ENCODE measurements at places on chromosomes 3 and 15.

- no peak for DNase-seq
Measured at GRCh38 chr3:195185583-195185982, 85.4 kb downstream of the XXYLT1 start.

- peak; percentile 16 for DNase-seq
Measured at GRCh38 chr3:124351430-124352148, 359.7 kb upstream of the ROPN1 start.

DNA sequence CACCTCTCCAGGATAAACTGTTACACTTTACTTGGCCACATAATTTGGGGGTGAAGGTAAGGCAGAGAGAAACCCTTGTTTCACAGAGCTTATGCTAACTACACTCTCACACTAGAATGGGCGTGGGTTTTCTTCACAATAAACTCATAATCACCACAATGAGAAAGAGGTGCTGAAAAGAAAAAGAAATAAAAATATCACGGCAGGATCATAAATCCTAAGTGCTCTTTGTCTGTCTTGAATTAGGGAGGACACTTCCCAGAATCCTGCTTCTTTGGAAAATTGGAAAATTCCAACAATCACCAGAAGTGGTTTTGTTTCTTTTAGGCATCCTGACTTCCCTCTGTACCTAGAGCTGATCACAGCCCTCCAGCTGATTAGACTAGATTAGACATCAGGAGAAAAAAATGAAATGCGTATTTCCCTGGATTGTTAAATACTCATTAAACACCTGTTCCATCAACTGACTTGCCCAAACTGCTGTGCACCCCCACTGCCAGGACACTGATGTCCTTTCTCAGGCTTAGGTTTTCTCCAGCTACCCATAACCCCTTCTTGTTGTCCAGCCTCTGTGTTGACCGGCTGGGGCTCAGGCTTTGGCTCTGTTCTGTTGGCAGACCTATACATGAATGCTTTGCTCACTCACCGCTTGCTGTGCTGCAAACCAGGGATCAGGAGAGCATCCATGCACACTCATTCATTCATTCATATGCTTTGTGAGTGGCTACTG is 41.6 kb upstream of the ACKR4 start:
- DNase-seq, result no peak

- DNase-seq, result no peak
Measured at GRCh38 chr15:98147415-98147814, 186.9 kb downstream of the ARRDC4 start.

- DNase-seq, result no peak
Measured at GRCh38 chr15:101407966-101408775, 81.3 kb downstream of the PCSK6 start.

DNA sequence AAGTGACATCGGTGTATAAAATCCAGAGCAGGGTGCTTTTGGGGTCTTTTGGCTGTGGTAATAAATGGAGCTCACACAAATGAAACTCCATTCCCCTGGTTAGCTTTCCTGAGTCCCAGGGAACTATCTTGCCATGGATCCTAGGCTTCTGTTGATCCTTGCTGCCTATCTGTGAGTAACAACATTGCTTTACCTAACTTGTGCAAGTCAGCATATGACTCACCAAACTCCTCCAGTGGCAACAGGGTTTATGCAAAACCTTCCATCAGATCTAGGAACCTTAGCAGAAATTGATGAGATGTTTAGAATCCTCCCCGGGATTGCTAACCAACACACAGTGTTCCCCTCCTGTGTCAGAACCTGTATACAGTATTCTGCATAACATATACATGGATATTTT is 105.4 kb downstream of the SCAPER start:
- DNase-seq, result no peak

DNA sequence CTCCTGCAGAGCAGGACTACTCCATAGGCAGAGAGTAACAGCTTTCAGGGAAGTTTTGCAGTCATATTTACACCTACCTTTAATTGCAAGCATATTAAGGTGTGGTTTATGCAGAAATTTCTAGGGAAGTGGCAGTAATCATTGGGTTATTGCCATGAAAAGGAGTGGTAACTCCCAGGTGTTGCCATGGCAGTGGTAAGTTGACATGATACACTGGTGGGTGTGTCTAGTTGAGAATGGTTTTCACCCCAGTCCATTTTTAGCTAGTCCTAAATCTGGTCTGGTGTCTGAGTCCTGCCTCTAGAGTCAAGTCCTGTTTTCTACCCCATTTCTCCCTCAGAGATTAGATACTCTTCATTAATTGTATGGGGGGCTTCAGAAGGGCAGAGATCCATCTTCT is 128.4 kb upstream of the GMNC start:
- no peak for DNase-seq

DNA sequence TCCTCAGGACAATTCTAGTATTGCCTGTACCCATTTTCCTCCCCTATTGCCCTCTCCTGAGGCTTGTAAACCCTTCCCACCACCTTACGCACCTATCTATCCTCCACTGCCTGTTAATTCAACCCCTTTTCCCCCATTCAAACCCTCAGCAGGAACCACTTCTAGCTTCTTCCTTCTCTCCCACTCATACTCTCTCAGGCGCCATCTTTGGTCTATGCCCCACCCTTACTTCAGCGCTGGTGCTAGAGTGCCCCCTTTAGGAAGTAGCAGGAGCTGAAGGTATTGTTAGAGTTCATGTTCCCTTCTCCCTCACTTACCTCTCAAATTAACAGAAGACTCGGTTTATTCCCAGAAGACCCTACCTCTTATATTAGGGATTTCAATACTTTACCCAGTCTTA is 121.8 kb upstream of the NLGN1 start:
- DNase-seq, result no peak

- no peak for DNase-seq
Measured at GRCh38 chr3:48125013-48125705, 63.1 kb downstream of the CDC25A start.

- no peak for DNase-seq
Measured at GRCh38 chr3:45367453-45367871, 20.9 kb upstream of the LARS2 start.

GRCh38 chr3:108001457-108001856 is 89.4 kb downstream of the CD47 start:
- no peak for DNase-seq

- DNase-seq, result no peak
Measured at GRCh38 chr3:13598926-13599886, 50.3 kb downstream of the FBLN2 start.

DNA sequence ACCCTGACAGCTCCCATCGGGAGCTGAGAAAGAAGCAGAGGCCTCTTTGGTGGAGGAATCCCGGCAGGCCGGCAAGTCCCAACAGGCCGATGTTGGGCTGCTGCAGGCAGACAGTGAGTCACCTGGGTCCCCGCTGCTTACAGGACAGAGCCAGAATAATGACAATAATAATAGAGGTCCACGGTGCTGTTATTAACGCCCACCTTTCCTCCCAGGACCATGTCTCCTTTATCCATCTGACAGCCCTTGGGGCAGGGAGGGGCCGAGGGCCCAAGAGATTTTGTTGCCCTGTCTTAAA is 29.3 kb upstream of the MAGEF1 start:
- no peak for DNase-seq

DNA sequence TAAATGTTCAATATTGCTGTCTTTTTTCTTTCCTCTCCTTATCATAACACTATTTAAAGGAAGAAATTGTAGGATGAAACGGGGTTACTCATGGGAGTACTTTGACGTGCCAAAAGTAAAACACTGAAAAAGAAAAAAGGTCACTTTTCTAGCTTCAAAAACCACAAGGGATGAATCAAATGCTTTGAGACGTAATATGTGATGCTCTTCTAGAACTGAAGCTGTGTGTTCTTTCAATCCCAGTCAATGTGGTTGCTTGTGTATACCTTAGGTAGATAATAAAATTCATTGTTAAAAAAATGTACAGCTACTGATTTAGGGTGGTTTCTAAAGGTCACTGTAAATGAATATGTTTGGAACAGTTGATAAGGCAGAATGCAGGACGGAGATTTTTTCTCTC is 538.8 kb upstream of the ZNF717 start:
- DNase-seq, result no peak

DNA sequence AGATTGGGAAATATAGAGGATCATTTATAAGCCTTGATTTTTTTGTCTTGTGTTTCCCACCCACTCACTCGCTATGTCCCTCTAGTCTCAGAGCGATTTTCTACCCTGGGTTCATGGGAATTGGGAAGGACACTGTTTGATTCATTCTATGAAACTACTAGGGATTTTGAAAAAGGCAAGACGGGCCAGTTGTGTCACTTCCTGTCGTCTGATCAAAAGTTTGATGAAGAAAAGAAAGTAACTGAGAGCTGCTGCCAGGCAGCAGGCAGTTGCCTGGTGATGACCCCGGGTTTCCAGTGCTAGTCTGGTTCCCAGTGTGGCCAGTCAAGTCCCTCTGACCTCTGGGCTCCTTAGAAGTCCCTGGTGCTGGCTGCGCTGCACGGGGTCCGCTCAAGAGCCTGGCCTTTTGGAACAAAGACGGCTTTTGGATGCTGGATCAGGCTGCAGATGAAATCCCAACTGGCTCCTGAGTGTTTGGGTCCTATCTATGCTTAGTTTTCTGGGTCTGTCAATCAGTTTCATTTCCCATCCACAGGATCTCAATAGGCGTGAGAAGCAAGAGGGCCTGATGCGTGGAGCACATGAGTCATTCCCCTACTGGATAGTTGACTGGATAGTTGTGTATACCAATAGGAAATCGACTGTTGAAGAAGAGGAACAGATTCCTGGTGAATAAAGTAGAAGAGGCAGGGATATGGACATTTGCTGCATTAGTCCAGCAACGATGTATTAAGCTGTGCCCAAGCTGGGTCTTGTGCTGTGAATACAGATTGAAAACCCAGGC is 89.7 kb downstream of the EEFSEC start:
- no peak for DNase-seq

GRCh38 chr3:102163039-102163817 is 271.6 kb upstream of the ZPLD1 start:
- DNase-seq, result no peak

- DNase-seq, result no peak
Measured at GRCh38 chr15:73982222-73982962, 9.7 kb downstream of the STOML1 start.

- DNase-seq, result no peak
Measured at GRCh38 chr3:53190659-53191058, 29.6 kb downstream of the PRKCD start.

DNA sequence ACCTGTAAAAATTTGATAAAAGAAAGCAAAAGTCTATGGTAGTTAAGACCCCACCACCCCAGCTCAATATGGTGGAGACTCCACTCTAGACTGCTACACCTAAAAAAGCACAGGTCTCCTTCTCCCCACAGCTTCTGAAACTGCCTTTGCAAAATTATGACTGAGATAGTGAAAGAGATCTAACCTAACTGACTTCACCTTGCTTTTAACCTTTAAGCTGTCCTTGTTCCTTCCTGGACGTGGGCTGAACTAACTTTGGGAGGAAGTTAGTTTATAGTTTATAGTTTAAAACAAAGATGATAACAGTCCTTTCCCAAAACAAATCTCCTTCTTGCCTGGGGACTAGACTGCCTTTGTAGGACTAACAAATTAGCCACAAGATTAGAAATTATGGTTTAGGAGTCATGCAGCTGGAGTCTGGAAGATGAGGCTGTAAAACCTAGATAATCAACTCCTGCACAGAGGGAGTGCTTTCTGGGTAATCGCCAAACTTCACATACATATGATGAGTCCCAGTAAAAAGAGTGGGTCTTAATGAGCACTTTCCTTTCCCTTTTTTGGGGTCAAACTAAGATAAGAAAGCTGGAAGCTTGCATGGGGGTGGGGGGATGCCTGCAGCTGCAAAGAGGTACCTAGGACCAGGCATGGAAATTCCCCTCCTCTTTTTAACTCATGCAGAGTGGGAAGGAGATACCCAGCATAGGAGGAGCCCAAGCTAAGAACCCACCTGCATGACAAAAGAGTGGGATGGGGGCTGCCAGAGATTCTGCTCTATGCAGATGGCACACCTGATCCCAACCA is 17.5 kb downstream of the CCR8 start:
- no peak for DNase-seq

DNA sequence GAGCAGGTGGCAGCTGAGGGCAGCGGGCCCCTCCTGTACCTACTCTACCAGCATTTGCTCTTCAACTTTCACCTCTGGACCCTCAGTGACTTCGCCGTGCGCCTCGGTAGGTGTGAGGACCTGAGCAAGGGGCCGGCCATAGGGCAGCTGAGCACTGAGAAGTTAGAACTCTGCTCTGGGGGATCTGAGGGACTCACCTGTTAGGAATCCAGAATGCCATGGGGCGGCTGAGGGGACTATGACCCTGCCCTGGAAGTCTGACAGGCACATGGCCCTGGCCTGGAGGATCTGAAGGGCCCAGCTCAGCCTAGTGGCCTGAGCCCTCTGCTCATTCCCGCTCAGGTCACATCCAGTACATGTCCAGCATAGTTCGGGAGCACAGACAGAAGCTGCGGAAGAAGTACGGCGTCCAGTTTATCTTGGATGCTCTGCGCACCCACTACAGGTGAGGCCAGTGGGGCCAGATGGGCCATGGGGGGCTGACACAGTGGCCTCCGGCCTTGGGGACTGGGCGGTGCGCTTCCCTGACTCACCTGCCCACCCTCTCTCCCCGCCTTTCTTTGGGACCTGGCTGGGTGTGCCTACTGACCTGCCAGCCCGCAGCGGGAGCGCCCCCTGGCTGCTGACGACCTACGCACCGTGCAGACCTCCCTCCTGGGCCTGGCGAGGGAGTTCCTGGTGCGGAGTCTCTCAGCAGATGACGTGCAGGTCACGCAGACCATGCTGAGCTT is 18.8 kb downstream of the NBEAL2 start:
- DNase-seq, result peak; percentile 94

GRCh38 chr15:101250341-101250831 is 1.5 kb downstream of the CHSY1 start:
- DNase-seq, result no peak

GRCh38 chr3:134904776-134905646 is 110.0 kb downstream of the EPHB1 start:
- no peak for DNase-seq

DNA sequence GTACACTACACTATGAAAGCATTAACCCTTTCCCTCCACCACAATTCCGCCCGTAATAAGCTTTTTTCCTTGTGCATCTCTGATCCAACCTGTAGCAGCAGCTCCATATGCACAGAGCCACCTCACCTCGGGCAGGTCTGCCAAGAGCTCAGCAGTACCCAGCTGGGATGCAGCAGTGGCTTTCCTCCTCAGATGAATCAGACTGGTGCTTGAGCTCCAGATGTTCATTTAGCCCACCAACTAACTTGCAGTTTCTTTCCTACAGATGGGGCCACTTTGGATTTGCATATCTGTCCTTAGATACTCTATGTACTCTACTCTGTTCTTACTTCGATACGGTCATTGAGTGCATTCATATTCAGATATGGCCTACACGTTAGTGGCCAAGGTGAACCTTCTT is 14.8 kb upstream of the FSIP1 start:
- DNase-seq, result no peak

Measured in GM19239 (cell line).